Stimulated activated CD4-positive, alpha-beta T cell treated with anti-CD3 and anti-CD28 coated beads, Interleukin-15, amount 100 ng/mL, for 24 hours (primary cell): ENCODE measurements at places on chromosomes 7 and 10.

- peak; percentile 58 for DNase-seq
These were observed 51.0 kb upstream of the NKX6-2 start for GRCh38 chr10:132836832-132837540.

DNA sequence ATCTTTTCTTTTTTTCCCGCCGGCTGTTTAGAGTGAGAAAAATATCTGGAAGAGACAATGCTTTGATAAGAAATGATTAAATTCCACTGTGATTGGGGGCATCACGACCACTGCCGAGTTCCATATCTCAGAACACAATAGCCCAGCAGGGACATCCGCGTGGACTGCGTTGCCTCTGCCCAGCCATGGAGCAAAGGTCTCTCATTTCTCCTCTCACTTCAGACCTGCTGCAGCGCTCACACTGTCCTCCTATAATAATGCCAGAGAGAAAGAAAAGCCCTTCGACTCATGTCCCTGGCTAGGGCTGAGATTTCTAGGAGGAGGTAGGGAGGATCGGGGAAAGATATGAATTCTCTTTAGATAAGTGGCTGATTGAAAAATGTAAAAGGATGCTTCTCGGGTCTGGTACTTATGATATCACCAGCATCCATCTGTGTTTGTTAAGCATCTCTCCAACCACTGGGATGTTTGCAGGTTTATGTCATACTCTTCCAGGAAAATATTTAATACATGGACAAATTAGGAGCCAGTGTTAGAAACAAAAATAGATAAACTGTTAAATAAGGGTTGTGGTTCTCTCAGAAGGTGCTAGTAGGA is 472.9 kb upstream of the AKR1E2 start:
- DNase-seq, result no peak

DNA sequence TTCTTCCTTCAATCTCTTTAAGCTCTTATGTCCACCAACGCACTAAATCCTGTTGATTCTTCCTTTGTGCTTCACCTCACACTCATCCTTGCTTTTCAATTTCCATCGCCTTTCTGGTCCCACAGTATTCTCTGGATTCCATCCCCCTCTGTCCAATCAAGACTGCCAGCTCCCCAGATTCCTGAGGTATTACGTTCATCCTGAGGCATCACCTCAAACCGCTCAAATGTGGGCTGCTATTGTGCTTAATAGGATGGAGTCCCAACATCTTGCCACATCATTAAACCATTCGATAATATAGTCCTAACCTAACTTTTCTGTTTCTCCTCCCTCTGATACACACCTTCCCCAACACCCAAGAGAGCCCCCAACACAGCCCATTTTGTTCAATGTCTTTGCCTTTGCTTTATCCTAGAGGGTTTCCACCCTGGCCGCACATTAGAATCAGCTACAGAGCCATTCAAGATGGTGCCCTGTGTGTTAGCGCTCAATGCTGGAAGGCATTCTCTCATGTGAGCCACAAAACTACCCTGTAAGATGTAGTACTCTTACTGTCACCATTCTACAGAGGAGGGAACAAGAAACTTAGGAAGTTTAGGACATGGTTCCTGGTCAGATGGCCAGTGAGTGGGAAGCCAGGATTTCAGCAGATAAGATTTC is 79.5 kb upstream of the LEP start:
- no peak for DNase-seq

GRCh38 chr10:70502406-70502805 is 23.8 kb downstream of the PALD1 start:
- no peak for DNase-seq

GRCh38 chr7:128206017-128206746 is 34.9 kb upstream of the LEP start:
- no peak for DNase-seq

- DNase-seq, result no peak
These were observed 58.5 kb downstream of the CPED1 start for GRCh38 chr7:121046893-121047468.

DNA sequence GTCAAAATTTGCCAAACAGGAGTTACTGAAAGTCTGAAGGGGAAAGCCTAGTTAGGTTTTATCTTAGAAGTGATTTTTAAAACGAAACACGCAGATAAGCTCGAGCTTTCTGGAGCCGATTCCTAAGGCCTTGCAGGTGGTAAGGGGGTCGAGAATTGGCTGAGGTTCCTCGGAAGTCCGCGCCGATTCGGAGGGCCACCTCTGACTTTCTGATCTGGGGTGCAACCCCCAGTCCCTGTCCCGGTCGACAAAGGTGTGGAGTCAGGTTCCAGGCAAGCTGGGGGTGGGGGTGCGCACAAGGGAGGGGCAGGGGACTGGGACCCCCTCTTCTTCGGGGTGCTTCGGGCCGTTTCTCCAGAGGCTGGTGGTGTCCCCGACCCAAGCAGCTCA is 701 bp upstream of the CUL1 start:
- no peak for DNase-seq

GRCh38 chr10:58240531-58240930 is 27.2 kb downstream of the IPMK start:
- no peak for DNase-seq

- DNase-seq, result no peak
These were observed 175.0 kb upstream of the PLXNA4 start for GRCh38 chr7:132751244-132751647.

- no peak for DNase-seq
These were observed 685 bp downstream of the CASP2 start for GRCh38 chr7:143288836-143289235.

DNA sequence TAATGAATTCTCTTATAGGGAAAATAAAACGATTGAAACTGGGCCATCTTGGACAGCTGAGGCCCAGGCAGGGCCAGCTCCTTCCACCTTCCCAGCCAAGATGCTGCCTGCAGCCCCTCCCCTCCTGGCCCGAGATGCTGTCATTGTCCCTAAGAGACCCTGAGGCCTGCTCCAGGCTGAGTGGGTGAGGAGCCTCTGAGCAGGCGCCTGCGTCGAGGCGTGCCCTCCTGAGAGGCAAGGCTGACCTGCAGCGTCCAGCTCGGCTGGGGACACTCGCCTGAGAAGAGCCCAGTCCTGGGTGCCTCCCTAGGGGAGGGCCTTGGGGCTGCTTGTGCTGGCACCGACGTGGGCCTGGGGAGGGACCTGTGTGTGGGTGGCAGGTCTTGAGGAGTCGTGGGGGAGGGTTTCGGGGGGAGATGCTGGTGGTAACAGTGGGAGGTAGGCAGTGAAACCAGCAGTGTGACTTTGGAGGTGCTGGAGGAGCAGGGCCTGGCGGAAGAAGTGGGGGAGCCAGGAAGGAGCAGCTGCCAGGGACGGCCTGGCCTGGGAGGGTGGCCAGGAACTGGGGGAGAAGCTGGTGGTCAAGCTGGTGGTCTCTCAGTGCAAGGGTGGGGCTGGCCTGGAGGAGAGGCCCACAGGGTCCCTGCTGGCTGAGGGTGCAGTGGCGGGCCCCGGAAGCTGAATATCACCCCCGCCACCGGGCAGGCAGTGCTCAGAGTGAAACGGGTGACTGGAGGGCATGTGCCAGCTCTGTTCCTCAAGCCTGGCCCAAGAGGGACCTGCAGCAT is 7.9 kb downstream of the GPR146 start:
- DNase-seq, result no peak

GRCh38 chr7:116246357-116246756 is 36.0 kb downstream of the TES start:
- DNase-seq, result no peak

DNA sequence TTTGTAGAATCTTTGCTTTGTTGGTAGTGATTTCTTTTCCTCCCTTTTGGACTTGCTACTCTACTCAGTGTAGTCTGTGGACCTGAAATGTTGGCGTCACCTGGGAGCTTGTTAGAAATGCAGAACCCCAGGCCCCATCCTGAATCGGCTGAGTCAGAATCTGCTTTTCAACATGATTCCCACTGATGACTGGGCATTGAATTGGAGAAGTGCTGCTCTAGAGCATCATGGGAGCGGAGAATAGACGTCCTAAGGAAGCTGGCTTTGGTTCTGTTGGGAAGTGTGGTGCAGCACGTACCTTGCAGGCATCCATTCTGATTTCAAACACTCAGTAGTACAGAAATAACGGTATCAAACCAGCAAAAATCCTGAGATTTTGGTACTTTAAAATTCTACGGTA is 54.7 kb downstream of the RBM33 start:
- DNase-seq, result no peak

DNA sequence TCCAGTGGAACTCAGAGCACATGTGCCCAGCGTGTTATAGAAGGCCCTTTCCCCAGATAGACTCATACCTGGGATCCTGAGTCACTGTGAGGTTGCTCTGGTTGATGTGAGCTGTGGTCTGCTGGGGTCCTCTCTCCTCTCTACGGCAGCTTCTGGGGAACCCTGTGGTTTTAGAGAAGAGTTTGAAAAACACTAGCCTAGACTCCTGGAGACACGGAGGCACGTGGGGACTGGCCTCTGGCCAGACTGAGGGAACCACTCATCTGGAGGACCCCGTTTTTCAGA is 10.3 kb downstream of the ZNF775 start:
- peak; percentile 29 for DNase-seq

DNA sequence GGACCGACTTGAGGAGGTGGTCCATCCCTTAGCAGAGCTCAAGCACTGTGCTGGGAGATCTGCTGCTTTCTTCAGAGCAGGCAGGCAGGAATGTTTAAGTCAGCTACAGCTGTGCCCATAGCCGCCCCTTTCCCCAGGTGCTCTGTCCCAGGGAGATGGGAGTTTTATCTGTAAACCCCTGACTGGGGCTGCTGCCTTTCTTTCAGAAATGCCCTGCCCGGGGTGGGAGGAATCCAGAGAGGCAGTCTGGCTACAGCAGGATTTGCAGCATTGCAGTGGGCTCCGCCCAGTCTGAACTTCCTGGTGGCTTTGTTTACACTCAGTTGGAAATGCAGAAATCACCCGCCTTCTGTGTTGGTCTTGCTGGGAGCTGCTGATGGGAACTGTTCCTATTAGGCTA is 51.2 kb upstream of the SEMA3A start:
- DNase-seq, result no peak

- DNase-seq, result no peak
These were observed 91.8 kb upstream of the LANCL2 start for GRCh38 chr7:55273186-55273980.

GRCh38 chr10:810351-810846 is 120.9 kb upstream of the DIP2C start:
- no peak for DNase-seq

GRCh38 chr10:89374713-89375141 is 3.1 kb upstream of the IFIT1B start:
- DNase-seq, result no peak

- DNase-seq, result no peak
These were observed 37.4 kb downstream of the PYROXD2 start for GRCh38 chr10:98377536-98377935.

GRCh38 chr7:42913591-42913990 is 1.7 kb upstream of the C7orf25 start:
- no peak for DNase-seq

DNA sequence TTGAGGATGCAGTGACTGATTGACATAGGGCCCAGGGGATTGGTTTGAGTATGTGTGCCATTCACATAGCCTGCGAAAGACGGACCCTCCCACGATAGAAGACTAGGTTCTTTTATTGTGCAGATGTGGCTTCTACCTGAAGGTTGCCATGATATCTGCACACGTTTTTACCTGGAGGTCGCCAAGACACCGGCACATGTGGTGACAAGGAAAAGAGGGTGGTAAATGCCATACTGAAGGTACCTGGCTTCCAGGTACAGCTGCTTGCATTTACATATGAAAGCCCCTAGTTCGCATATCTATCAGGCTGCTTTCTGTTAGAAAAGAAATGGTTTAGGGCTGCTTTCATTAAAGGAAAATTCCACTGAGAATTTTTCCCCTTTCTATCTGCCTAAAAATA is 43.6 kb downstream of the ZNF22 start:
- DNase-seq, result no peak

DNA sequence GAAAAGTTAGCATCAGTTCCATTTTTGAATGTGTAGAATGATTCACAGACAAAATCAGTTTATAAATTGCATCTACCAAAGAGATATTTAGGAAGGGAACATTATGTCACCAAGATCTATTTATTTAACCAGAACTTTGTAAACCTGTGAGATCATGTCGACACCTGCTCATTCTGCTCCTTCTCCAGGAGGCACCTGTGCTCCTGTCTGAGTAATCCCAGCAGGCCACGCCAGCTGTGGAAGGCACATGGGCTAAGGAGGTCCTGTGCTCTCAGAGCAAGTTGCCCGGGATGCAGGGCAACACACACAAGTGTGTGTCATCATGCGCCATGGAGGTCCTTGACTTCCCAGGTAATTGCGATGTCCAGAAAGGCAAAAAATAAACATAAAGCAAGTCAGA is 45.5 kb upstream of the ADARB2 start:
- no peak for DNase-seq

GRCh38 chr7:148478551-148478950 is 112.0 kb upstream of the C7orf33 start:
- DNase-seq, result no peak

- no peak for DNase-seq
These were observed 23.0 kb downstream of the GSDME start for GRCh38 chr7:24734306-24734705.

DNA sequence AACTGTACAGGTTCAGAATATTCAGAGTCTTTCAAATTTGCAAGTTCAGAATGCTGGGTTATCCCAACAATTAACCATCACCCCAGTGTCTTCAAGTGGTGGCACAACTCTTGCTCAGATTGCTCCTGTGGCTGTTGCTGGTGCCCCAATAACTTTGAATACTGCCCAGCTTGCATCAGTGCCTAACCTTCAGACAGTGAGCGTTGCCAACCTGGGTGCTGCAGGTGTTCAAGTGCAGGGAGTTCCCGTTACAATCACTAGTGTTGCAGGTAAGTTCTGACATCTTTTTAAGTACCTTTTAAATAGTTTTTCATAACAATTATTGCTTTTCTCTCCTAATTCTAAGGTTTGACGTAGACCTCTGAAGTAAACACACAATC is 2.7 kb downstream of the SP4 start:
- no peak for DNase-seq
